ENCODE measurements at places on chromosomes 1 and 21.
A peak's percentile ranks its signal among the peaks of the same experiment; 100 is the strongest.

DNA sequence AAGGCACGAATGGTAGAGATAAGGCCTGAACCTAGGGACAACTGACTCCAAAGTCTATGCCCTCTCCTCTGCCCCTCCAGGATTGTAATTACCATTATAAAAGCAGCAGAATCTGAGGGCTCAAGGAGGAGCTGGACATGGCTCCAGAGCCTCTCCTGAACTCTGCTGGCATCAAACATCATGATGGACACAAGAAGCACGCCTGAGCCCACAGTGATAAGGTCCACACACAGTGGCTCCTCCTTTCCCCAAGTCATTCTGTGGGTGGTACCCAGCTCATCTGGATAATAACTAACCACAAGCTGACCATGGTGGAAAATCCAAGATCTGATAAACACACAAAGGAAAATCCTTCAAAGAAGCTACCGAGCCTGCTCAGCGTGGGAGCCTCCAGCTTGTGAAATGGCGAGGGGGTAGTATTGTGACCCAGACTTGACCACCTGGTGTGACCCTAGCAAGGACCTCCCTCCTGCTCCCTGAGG lies 85.2 kb downstream of the HIVEP3 start:
- no peak for DNase-seq

DNA sequence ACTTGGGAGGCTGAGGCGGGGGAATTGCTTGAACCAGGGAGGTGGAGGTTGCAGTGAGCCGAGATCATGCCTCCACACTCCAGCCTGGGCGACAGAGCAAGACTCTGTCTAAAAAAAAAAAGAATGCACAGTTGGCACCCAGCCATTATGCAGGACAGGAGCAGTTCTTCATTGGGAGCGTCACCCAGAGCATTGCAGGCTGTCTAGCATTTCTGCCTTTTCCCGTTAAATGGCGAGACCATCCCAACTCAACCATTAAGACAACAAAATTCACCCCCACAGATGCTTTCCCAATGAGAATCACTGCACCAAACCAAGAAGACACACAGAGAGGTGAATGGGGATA lies 105.8 kb downstream of the EDEM3 start:
- no peak for DNase-seq

GRCh38 chr1:41447995-41448770 lies 36.3 kb downstream of the EDN2 start:
- no peak for DNase-seq

DNA sequence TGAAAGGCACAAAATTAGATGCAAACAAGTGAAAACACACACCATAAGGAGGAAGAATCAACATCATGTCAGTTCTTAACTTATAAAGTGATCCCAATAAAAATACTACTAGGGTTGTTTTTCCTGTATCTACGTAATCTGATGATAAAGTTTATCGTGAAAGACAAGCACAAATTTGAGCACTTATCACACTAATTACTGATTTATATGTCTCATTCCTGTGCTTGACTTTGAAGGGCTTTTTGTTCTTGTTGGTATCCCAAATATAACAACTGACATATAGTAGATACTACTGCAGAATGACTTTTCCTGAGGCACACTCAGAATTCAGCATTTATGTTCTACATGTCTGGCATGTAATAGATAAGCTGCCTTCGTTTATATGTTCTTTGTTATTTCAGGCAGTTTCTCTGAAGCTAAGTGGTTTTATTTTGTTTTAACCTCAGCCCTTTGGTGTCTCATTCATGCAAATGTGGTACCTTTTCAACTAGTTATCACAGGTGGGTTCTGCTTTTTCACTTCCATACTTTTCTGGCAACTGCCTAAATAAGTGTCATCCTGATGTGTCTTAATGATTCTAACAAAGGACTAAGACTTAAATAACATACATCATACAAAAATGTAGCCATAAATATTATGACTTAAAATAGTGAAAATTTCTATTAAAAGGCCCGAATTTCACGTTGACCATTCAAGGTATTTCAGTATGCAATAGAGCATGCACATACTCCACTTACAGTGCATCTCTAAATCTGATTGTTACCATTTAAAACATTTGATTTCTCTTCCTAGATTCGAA lies 73.2 kb downstream of the LRRC8C start:
- DNase-seq = no peak

- DNase-seq = no peak
These were observed 11.5 kb downstream of the YBEY start for GRCh38 chr21:46297338-46298271.

GRCh38 chr1:171566467-171566866 lies 55.6 kb upstream of the MYOCOS start:
- DNase-seq = no peak

DNA sequence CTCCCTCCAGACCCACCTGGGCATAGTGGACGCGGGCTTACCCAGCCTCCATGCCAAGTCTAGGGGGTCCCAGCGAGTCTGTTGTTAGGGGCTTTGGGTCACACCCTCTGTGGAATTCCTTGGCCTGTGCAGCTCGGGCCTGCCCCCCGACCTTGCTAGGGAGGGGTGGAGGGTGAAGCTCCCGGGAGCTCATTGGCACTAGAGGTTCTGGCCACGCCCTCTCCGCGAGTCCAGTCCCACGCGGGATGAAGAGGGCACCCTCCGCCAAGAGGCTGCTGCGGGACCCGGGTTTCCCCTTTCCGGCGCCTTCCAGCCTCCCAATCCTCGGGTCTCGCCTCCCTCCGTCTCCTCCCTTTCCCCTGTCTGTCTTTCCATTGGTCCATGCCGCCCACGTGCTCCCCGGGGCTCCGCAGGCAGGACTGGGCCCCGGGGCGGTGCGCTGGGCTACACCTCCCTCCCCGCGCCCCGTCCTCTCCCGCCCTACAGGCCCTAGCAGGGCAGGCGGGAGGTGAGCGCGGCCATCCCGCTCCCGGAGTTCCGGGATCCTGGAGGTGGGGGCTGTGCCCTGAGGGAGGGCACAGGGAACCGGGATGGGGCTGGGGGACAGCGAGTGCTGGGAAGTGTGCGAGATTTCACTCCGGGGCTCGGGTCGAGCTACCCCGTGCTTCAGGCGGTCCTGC lies 3.5 kb downstream of the RUSC1 start:
- DNase-seq = peak; percentile 68

GRCh38 chr1:202235856-202236837 lies 42.5 kb downstream of the LGR6 start:
- DNase-seq = peak; percentile 45

GRCh38 chr21:39452970-39453342 lies 1.2 kb downstream of the SH3BGR start:
- DNase-seq = no peak

DNA sequence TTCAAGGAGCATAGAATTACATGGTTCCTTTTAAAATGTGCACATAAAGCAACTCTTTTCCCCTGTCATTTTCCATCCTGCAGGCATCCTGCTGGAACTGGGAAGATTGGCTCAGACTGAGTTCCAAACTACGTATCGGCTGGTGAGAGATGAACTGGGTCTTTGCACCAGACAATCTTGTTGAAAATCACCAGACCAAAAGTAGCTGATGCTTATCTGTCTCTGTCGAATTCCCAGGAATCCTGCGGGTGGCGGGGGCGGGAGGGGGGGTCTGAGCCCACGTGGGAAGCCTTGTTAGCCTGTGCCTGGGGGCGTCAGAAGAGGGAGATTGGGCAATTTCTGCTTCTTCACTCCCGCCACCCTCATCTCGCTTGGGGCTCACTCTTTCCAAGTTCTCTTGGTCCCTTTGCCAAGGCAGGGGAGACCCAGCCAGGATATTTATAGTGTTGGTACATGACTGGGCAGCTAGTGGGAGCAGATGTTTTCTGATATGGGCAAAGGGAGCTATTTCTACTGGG lies 90.1 kb upstream of the SLC25A33 start:
- no peak for DNase-seq

GRCh38 chr1:170668209-170669106 lies 4.5 kb downstream of the PRRX1 start:
- DNase-seq = no peak

DNA sequence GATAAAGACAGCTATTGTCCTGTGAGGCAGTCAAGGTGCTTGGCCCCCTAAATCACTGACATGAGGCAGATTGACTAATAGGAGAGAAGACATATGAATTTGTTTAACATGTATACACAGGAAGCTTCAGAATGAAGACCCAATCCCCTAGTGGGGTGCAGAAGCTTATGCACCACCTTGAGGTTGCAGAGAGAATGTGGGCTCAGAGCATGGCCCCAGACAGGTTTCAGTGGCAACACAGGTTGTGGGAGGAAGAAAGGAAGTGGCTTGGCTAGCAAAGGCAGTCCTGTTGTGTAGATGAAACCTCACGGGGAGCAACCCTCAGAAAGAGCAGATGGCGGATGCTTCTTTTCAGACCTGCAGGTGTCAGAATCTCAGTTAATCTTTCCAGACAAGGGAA lies 37.0 kb upstream of the PARP1 start:
- DNase-seq = no peak

DNA sequence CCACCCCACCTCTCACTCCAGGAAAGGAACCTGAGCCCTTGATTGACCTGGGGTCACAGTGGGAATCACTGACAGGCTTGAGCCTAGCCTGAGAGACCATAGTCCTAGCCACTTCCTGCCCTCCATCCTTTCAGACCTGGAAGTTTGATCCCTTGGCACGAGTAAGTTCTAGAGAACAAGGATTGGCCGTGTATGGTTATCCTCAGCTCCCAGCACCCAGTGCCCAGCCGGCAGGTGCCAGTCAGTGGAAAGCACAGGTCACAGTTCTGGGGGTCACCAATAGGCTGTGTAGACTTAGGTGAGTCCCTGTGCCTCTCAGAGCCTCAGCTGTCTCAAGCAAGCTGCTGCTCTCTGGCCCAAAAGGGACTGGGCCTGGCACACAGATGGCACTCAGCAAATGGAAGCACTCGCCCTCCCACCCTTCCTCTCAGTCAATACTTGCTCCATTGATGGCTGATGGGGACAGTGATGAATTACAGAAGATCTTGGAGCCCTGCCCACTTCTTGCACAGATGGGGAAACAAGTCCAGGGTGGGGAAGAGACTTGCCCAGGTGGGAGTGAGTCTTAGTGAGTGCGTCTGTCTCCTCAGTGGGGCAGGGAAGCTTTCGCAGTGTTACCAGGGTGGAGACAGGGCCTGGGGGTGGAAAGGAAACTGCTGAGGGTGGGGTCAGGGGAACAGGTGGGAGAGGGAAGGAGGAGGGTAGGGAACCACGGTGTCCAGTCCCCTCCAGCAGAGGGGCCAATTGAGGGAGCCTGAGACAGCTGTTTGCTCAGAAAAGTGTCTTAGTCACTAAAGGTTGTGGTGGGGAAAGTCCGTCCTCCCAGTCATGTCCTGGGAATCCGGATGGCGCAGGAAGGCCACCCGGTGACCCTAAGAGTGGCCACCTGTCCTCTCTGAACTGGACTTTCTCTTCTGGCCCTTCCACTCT lies 2.6 kb upstream of the KCNQ4 start:
- DNase-seq = no peak

DNA sequence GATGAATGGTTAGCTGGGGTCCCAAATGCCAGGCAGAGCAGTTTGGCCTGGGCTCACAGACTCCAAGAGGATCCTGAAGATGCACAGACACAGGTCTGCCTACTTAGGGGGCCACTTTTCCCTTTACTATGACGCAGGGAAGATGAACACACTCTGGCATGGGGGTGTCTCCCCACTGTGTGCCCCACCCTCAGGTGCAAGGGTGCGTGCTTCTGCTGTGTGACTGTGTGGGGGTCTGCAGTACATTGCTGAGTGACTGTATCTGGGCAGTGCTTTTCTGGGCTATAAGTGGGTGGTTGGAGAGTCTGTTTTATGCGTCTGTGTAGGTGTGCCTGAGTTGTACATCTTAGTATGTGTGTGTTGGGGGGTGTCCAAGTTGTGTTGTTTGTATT lies 3.8 kb downstream of the NR0B2 start:
- DNase-seq = no peak

DNA sequence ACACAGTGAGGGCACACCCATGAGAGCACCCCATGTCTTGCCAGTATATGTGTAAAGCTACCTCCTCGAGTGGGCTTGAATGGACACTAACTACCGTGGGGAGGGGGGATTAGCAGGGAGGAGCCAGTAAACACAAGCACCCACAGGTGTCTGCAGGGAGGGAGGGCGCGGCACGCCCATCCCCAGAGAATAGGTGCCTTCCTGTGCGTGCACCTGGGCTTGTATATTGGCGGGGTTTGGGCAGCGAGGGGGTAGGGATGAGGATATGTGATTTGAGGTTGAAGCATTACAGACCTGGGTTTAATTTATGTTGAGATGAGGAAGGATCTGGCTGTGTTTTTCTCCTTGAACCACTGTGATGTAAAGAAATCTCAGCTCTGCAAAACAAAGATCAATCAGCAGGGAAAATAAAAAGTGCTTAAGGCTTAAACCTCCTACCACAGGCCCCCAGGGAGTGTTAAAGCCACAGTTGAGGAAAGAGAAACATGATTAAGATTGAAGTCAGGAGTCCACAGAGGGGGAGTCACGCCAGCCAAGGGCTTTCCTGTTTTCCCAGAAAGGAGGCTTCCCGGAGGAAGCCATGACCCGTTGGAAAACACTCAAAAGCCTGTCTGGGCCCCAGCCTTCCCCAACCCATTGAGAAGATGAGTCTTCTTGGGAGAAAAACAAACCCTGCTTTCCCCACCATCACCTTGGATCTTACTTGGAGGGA lies 80.0 kb downstream of the CAMK2N1 start:
- DNase-seq = no peak

GRCh38 chr1:42311138-42311537 lies 23.9 kb downstream of the FOXJ3 start:
- no peak for DNase-seq

DNA sequence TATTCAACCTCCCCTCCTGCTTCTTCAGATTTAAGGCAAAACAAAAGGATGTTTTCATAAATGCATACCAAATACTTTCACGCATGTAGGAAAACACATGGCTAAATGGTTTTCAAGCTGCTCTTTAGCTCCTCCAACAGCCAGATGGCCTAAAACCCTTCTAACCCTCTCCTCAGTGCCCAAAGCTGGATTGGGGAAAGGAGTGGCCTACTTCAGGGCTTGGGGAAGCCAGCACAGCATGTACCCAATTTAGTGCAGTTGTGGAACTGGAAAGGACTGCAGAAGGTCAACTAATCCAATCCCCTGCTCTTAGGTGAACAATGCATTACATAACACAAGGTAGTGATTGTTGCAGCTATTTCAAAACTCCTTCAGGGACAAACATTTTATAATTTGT lies 9.3 kb downstream of the F5 start:
- DNase-seq = no peak

GRCh38 chr1:101995984-101996745 lies 561 bp downstream of the OLFM3 start:
- DNase-seq = no peak

GRCh38 chr1:66393586-66394287 lies 140.2 kb upstream of the SGIP1 start:
- DNase-seq = no peak

- no peak for DNase-seq
These were observed 26.2 kb downstream of the RLF start for GRCh38 chr1:40187399-40187798.

GRCh38 chr1:99725996-99726395 lies 40.4 kb downstream of the FRRS1 start:
- DNase-seq = no peak

DNA sequence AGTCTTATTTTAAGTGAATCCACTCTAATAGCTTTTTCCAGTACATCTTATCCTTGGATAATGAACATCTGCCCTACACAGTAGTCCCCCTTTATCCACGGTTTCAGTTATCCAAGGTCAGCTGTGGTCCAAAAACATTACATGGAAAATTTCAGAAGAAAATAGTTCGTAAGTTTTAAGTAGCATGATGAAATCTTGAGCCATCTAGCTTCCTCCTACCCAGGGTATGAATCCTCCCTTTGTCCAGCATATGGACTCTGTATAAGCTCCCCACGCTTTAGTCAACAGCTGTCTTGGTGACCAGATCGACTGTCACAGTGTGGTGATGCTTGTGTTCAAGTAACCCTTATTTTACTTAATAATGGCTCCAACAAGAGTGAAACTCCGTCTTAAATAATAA lies 2.6 kb downstream of the GLRX2 start:
- DNase-seq = no peak
